ENCODE measurements at places on chromosomes 3 and 15. TPM values are rescaled to one million over a fixed set of nuclear protein-coding genes. Genes with fewer than 3 reads are reported as not detected.

DNA sequence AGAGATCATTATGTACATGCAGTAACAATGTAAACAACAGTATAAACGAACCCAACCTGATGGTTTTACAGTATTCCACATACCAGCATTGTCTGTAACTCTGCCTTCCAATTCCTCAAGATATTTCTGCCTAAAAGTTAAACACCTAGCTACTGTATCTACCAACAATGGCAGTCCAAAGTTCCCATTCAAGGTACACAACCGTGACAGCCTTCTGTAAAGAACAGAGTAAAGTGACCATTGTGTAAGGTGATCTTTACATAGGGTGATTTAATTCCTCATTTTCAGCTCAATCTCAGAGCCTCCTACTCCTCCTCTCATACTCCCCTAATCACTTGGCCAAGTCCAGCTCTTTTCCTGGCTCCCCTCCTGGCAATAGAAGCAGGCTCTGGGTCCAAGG, 10.4 kb downstream of the SECISBP2L start:
- DNase-seq, result no peak

GRCh38 chr3:143584474-143584873, 263.8 kb downstream of the SLC9A9 start:
- DNase-seq, result no peak

DNA sequence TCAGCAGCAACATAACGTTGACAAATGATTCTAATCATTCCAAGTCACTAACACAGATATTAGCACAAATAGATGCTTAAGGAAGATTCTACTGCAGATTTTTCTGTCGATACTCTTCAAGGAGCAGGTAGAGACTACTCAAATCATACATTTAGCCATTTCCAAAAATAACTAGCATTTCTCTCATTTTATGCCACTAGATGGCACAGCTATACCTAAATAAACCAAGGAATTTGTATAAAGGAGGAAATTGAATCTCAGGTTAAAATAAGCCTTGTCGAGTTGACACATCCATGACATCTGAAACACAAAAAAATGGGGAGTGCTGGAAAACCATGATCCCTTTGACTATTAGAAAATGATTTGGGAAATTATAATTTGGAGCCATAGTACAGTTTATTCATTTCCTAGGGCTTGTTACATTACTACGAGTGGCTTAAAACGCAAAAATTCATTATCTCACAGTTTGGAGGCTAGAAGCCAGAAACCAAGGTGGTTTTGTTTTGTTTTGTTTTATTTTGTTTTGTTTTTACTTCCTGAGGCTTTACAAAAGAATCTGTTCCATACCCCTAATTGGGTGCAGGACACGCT, 59.5 kb upstream of the STRIT1 start:
- DNase-seq, result no peak

- DNase-seq, result no peak
Observed at GRCh38 chr3:79517766-79518413, 249.9 kb downstream of the ROBO1 start.

GRCh38 chr3:63582943-63583500, 69.5 kb upstream of the SNTN start:
- DNase-seq, result no peak

GRCh38 chr15:92629276-92629974, 26.1 kb downstream of the FAM174B start:
- DNase-seq, result no peak

GRCh38 chr3:150061288-150062024, 90.8 kb upstream of the PFN2 start:
- no peak for DNase-seq

- no peak for DNase-seq
Observed at GRCh38 chr15:33310481-33311311, at the start of gene RYR3. Gene RYR3, plus strand, starts transcription at chr15:33310967. Its CDS starts 79 bp downstream, at chr15:33311046.

- no peak for DNase-seq
Observed at GRCh38 chr3:71241981-71242560, 341.5 kb downstream of the FOXP1 start.

DNA sequence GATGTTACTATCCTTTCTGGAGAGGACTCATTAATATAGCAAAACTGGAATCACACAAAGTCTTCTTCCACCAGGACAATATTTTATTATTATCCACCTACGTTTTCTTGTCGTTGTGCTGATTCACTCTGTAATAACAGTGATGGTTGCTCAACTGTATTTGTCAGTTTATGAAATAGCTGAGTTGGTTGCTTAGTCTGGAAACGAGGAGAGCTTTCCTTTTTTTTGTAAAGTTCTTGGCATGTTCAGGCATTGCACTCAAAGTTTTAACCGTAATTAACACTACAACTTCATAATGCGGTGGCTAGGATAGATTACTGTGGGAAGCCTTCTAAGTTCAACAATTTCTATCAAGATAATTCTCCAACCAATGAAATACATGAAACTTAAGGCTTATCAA, 131.2 kb downstream of the RAP2B start:
- DNase-seq, result no peak

The TMEM212 gene
- not detected for total RNA-seq

The EBLN2 gene
- 1.4 TPM for total RNA-seq

The VPS8 gene
- total RNA-seq, result 22.7 TPM

The CHRD gene
- total RNA-seq, result 13.4 TPM

The TMCO5A gene
- total RNA-seq, result not detected

The DUOXA2 gene
- not detected for total RNA-seq

Data from right atrium auricular region (tissue), 2 donors.